ENCODE measurements at places on chromosomes 13 and 19. TPM values are rescaled to one million over a fixed set of nuclear protein-coding genes. Genes with fewer than 3 reads are reported as not detected.

The C13orf42 gene
- total RNA-seq, result not detected

The EPSTI1 gene
- total RNA-seq, result not detected

The CEACAM8 gene
- total RNA-seq, result not detected

DNA sequence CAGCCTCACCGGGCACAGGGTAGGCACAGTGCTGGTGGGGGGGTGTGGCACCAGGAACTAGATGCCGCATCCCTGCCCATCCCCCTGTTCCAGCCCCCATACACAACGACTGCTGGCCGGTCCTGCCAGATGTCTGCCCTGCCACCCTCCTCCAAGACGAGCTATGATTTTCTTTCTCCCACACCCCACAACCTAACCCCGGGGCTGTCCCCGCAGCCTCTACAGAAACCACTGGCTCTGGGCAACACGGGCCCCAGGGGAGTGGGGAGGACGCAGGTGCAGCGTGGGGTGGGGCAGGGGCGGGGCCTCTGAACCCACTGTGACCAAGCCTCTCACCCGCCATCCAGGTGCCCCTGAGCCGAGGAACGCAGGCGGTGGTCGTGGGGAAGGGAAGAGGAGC lies 15.5 kb downstream of the PGLS start:
- peaks cover 9% of the 10 kb centered on the region for H3K36me3 ChIP-seq
- no peak overlapping the region for H3K4me3 ChIP-seq

GRCh38 chr13:104487006-104487405 lies 1420.8 kb upstream of the SLC10A2 start:
- no peak overlapping the region for H3K4me3 ChIP-seq
- H3K27ac ChIP-seq, result no peak overlapping the region
- no peak for DNase-seq
- H3K36me3 ChIP-seq, result no peaks in the 10 kb centered on the region
- no peaks in the 10 kb centered on the region for H3K27me3 ChIP-seq

DNA sequence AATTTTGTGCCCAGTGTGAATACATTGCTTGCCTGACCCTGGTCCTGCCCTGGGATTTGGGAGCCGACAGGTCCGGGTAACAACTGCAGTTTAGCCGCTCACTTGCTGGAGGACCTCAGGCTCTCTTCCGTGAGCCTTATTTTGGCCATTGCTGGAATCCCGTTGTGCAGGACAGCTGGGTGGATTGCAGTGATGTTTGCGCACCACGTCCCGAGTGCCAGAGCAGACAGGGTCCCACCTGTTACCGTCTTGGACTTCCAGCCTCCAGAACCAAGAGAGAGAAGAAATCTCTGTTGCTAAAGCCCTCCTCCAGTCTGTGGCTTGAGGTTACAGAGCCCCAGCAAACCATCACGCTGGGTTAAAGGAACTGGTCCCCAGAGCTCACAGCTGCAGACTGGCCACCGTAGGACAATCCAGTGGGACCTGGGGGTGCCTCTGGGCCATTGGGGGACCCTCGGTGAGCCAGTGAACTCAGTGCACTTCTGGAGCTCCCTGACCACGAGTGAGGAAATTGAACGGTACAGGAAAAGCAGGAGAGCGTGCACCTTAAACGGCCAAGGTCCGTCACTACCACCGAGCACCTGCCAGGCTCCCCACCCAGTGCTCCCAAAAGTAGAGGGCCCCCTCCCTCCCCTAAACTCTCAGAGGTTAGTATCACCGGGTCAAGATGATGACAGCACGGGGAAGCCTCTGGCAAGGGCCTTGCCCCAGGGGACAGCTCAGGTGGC lies 92.9 kb downstream of the GNG7 start:
- no peak for DNase-seq
- no peak overlapping the region for H3K4me3 ChIP-seq
- peaks cover 11% of the 10 kb centered on the region for H3K27me3 ChIP-seq
- no peaks in the 10 kb centered on the region for H3K36me3 ChIP-seq
- H3K27ac ChIP-seq, result no peak overlapping the region

DNA sequence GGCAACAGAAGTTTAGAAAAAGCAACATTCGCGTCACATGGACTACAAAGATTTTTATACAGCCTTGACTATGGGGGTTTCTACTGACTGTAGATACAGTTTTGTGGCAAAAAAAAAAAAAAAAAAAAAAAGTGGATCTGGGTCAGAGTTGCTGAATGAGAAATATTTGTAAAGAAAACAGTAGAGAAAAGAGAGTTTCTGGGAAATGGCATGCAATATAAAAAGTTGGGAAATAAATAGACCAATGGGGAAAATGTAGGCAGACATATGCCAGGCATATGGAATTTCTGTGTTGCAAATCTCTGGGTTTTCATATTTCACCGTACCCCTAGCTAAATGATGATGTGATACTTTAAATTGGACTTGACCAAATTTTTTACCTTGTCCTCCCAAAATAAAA lies 315.3 kb downstream of the EFNB2 start:
- no peak for DNase-seq
- H3K27me3 ChIP-seq, result no peaks in the 10 kb centered on the region
- H3K36me3 ChIP-seq, result no peaks in the 10 kb centered on the region
- no peak overlapping the region for H3K4me3 ChIP-seq

DNA sequence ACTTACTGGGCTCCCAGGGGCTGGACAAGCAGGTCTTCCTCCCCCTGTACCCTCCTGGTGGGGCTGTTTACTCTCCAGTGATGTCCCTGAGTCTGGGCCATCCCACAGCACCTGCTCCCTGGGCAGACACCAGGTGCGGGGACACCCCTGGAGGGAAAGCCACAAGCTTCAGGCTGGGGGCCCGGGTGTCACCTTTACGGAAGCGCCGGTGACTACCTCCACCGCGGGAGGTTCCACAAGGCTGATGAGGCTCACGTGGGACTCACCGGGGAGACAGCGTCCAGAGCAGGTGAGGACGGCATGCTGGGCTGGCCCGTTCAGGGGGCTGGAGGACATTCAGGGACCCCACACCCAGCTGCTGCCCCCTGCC lies 24.9 kb downstream of the NFILZ start:
- H3K36me3 ChIP-seq, result no peaks in the 10 kb centered on the region
- no peak overlapping the region for H3K27ac ChIP-seq
- no peaks in the 10 kb centered on the region for H3K4me1 ChIP-seq
- H3K27me3 ChIP-seq, result no peaks in the 10 kb centered on the region
- H3K4me3 ChIP-seq, result no peak overlapping the region

DNA sequence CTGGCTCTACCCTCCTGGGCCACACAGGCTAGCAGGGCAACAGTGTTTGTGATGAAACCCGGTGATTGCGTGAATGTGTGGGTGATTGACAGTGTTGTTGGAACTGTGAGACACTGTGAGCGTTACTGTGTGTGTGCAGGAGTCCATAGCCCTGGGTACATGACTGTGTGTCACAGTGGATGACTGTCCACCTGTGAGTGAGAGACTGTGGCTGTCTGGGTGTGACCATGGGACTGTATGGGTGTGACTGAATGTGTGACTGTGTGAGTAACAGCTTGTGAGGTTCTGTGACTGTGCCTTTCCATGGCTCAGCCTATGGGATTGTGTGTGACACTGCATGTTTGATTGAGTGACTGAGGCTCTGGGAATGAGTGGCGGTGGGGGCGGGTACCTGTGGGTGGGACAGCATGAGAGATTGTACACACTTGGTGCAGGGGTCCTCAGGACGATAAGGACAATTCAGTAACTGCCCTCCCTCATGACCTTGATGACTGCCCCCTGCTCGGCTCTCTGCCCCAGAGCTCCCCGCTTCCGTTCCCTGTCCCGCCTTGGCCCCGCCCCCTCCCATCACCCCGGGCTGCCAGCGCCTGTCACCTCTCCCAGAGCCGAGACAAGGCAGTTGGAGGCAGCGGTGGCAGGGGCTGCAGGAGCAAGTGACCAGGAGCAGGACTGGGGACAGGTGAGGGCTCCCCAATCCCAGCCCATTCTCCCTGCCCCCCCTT lies at the start of gene GIPR:
Gene GIPR, plus strand, starts transcription at position 602 of the 722 bp plus-strand sequence. CDS start 1,300 bp downstream, outside the sequence.
- H3K4me3 ChIP-seq, result peak within 1 kb of the TSS; percentile 68
- H3K27ac ChIP-seq, result peak within 1 kb of the TSS; percentile 57
- H3K4me1 ChIP-seq, result peaks cover 28% of the 10 kb centered on the region
- peak; percentile 55 for DNase-seq
- peaks cover 5% of the 10 kb centered on the region for H3K36me3 ChIP-seq
- H3K27me3 ChIP-seq, result peaks cover 19% of the 10 kb centered on the region

Measured in MCF 10A (cell line).